Right cardiac atrium (tissue), 5 donors: ENCODE measurements at places on chromosomes 12 and 14.

- no peak for DNase-seq
Observed at GRCh38 chr12:55034218-55034617, 14.4 kb downstream of the NEUROD4 start.

- no peak for DNase-seq
Observed at GRCh38 chr14:69115407-69116185, 37.3 kb downstream of the DCAF5 start.

- DNase-seq = no peak
Observed at GRCh38 chr14:74593241-74593953, 18.6 kb downstream of the LTBP2 start.

DNA sequence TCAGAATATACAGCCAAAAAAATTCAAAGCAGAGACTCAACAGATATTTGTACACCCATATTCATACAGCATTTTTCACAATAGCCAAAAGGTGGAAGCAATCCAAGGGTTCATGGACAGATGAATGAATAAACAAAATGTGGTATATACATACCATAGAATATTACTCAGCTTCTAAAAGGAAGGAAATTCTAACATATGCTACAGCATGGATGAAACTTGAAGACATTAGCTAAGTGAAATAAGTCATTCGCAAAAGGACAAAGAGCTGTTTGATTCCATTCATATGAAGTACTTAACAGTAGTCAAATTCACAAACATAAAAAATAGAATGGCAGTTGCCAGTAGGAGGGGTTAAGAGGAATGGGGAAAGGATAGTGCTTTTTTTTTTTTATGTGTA is 91.8 kb upstream of the ARID2 start:
- DNase-seq = no peak

GRCh38 chr12:14057895-14058294 is 76.5 kb upstream of the GRIN2B start:
- no peak for DNase-seq

GRCh38 chr12:131386781-131387180 is 324.1 kb upstream of the SFSWAP start:
- DNase-seq = no peak

- DNase-seq = peak; percentile 42
Observed at GRCh38 chr12:47818007-47818376, 1.7 kb downstream of the HDAC7 start.

- DNase-seq = no peak
Observed at GRCh38 chr12:5720381-5721005, 224.6 kb downstream of the ANO2 start.

- DNase-seq = peak; percentile 58
Observed at GRCh38 chr14:72904840-72905561, 11.1 kb upstream of the DPF3 start.

GRCh38 chr12:16271062-16271461 is 6.4 kb downstream of the SLC15A5 start:
- DNase-seq = no peak

DNA sequence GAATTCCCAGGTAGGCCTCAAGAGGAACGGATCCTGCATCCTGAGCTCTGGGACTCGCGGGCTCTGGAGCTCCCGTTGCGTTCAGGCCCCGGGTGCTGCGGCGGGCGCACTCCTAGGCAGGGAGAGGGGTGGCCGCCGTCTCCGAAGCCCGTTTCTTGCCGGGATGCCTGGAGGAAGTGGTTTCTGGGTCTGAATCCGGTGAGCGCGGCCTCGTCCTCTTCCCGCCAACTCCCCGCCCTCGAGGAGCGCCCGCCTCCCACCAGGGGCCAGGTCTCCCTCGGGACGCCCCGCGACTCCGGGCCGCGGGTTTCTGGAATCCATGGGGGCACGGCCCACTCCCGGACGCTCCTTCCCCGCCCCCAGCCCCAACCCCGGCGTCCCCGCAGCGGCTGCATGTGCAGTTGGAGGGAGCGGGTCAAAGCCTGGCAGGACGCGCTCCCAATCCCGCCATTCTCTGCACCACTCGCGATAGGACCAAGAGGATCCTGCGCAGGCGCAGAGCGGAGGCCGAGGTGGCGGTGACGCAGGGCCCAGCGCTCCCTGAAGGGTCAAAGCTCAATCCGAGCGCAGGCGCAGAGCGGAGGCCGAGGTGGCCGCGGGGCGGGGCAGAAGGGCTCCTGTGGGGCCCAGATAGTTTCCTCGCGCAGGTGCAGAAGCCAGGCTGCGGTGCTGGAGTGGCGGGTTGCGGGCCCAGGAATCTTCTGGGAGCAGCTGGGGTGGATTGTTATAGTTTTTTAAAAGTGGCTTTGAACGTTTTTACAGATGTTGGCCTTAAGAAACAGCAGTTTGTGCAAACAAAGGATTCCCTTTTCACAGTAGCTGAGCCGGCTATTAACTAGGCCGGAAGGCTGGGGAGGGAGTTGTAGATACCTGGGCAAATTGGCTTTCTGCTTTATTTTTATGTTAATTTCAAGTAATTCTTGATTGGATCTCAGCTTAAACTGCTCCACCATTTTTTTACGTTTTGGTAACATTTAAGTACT is 796.4 kb downstream of the AACS start:
- peak; percentile 58 for DNase-seq

DNA sequence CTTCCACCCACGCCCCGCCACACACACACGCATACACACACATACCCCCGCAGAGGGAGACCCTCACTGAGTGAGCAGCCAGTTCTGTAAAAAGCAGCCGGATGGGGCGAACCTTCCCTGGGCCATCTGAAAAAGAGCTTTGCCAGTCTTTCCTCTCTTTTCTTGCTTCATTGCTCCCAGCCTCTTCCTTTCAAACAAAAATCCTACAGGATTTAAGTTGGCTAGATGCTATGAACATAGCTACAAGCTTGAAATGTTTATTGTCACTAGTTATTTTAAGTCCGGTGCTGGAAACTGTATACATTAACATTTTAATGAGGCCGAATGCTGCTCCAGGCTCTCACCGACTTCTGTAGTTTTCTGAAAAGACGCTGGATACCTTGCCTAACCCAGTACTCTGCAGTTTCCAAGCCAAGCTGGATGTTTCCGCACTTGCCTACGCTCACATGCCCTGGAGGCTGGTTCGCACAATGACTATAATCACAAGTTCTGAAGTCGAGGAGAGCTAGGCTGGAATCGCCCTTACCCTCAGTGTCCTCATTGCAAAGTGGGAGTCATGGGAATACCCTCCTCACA is 39.2 kb downstream of the LTBP2 start:
- DNase-seq = no peak

GRCh38 chr12:53287741-53288216 is 7.6 kb upstream of the PFDN5 start:
- DNase-seq = peak; percentile 76

GRCh38 chr12:108629824-108630476 is 3.7 kb downstream of the SELPLG start:
- DNase-seq = peak; percentile 73

DNA sequence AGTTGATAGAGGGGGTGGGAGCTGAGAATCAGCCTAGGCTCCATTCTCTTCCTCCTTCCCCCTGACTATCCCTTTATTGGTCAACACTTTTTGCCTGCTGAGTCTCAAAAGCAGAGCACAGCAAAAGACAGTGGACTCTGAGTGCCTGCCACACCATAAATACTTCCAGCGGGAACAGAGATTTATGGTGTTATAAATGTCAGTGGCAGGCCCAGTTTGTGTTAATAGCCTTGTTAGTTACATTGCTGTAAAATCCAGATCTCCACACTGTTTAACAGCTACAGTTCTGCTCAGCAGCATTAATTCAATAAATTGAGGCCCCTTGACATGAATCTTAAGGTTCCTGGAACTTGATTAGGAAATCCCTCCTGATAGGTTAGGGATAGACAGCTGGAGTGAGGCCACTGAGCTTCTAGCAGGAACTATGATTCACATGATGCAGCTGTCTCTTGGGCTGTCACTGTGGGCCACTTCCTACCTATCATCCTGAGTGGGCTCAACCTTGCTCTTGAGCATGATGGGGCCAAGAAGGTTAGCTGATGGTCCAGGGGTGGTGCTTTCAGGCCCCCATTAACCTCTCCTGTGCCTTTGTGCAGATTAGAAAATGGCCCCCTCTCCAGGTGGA is 295.2 kb upstream of the SRRM4 start:
- DNase-seq = no peak
